ENCODE measurements at places on chromosomes 3 and 15.

DNA sequence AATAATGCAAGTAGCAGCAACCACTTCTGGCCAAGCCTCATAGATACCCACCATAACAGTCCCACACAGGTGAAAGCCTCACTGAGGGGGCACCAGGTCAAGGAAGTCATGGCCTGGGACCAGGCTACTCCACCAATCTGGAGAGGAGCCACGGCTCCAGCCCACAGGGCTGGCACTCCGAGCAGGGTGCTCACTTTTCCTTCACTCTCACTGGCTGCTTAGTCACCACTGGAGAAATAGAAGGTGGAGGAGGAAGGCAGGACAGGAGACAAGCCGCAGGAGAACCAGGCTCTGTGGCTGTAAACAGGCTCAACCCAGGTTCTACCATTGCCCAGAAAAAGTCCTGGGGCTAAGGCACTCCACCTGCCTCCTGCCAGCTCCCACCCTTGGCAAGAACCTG lies 1.2 kb downstream of the USP19 start:
- no peak for DNase-seq

- DNase-seq, result no peak
Observed at GRCh38 chr15:56390739-56391267, 25.6 kb downstream of the TEX9 start.

GRCh38 chr3:171441381-171441780 lies 18.8 kb downstream of the TNIK start:
- DNase-seq, result no peak

- DNase-seq, result no peak
Observed at GRCh38 chr3:134419214-134419959, 45.1 kb upstream of the AMOTL2 start.

DNA sequence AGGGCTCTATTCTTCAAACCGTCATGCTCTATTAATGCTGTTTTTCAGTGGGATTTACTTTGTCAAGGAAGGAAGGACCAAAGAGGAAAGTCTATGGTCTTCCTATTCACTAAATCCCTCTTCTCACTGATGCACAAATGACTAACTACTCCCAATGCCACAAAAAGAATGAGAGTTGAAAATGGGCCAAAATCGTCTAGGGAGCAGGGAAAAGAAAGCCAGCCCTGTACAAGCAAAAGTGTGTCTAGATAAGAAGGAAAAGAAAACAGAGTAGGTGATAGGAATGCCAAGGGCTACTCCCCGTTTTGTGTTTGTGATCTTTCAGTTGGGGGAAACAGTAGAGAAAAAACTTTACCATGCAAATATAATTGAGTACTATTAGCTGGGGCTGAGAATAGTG lies 97.2 kb upstream of the TMCO5A start:
- DNase-seq, result no peak

- DNase-seq, result no peak
Observed at GRCh38 chr3:87268646-87269211, 7.7 kb downstream of the POU1F1 start.

GRCh38 chr15:34318277-34319079 lies 19.1 kb downstream of the SLC12A6 start:
- DNase-seq, result no peak

DNA sequence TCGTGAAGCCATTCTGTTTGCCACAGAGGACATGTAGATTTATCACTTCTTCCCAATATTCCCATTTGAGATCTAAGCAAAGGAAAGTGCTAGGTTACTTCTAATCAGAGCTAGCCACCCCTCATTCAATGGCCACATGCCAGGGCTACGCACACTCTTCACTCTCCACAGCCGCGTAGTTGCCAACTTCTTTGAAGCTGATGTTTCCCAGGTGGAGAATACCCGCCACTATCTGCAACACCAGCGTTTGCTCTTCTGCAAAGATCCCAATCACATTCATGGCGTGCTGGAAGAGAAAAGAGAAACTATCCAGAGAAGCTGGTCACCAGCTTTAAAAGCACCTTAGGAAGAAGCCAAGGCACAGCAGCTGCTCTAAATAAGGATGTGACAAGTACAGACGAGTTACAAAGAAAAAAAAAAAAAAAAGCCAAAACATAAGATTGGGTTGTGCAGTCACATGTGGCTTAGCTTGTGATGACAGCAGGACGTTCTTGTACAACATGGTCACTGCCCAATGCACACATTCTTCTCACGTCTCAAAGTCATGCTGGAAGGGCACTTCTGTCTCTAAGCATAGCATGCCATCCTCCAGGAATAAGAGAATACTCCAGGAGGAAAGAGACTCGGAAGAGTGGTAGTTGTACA lies 16.4 kb downstream of the LDHAL6B start:
- no peak for DNase-seq

GRCh38 chr3:196287090-196287439 lies 461 bp downstream of the PCYT1A start:
- peak; percentile 3 for DNase-seq

GRCh38 chr3:194574639-194575483 lies 58.4 kb downstream of the TMEM44 start:
- no peak for DNase-seq

Measured in stimulated activated CD4-positive, alpha-beta T cell treated with anti-CD3 and anti-CD28 coated beads, Interleukin-2, amount 100 ng/mL, for 4 hours (primary cell).